ENCODE measurements at places on chromosomes 5 and 9.

GRCh38 chr9:97747201-97747965 lies 50.2 kb upstream of the XPA start:
- DNase-seq: no peak

GRCh38 chr9:126756876-126757415 lies 47.9 kb upstream of the ZBTB43 start:
- no peak for DNase-seq

DNA sequence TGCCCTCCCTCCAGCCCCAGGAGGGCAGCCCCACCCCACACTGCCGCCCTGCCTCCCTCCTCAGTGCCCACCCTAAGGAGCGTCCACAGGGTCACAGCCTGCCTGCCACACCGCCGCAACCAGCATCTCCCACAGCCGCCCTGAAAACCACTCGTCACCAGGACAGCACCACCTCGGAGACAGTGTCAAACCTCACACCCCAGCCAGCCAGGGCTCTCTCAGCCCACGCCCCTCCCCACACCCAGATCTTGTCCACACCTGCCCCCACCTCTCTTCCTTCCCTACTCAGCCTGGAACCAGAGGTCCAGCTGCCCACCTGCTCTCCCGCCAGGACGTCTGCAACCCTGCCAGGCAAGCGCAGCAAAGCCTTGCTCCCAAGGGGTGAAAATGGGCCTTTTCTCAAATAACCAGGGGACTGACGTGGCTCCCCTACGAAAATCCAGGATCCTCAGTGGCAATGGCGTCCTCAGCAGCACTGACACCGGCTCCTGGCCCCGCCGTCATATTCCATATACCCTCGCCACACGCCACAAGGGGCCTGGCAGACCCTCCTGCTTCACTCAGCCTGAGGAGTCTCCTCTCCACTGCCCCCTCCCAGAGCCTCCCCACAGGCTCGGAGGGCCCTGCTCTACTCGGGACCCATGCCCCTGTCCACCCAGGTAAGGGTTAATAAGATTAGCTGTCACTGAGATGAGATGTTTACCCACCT lies 71.0 kb upstream of the ADAMTS2 start:
- no peak for DNase-seq

- DNase-seq: no peak
Measured at GRCh38 chr5:132444841-132445639, 45.5 kb downstream of the IRF1 start.

DNA sequence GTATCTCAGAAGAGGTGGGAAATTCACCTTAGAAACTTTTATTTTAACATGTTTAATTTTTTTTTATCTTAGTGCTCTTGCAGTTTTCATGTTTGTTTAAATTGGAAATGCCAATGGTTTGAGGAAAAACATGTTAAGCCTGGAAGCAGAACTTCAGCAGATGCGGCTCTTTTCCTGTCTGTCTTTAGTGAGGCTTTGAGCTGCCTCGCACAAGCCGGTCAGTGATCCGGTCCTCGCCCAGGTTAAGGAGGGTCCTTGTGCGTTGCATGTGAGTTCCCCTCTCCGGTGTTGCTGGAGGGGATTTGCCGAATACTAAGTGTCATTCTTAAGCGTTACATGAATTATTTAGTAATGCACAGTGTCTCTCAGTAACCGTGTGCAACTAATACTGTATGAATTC lies 9.4 kb upstream of the PLEKHG4B start:
- DNase-seq: no peak

- DNase-seq: no peak
Measured at GRCh38 chr9:34185778-34186551, 7.1 kb downstream of the UBAP1 start.

DNA sequence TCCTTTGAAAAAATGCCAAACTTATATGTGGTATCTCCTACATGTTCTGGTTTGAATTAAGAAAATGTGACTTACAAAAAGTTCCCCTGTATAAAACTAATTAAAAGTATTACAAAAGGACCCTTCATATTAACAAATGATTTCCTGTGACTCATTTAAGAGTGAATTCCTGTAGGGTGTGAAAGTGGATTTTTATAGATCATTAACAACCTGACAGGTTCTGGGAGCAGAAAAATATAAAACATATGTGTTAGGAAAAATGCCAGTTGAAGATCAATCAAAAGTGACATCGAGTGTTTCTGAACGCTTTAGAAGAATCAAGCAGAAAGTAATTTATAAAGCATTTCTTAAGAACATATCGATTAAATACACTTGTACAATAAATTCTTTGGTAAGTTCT lies 35.5 kb downstream of the CAMK4 start:
- DNase-seq: no peak

DNA sequence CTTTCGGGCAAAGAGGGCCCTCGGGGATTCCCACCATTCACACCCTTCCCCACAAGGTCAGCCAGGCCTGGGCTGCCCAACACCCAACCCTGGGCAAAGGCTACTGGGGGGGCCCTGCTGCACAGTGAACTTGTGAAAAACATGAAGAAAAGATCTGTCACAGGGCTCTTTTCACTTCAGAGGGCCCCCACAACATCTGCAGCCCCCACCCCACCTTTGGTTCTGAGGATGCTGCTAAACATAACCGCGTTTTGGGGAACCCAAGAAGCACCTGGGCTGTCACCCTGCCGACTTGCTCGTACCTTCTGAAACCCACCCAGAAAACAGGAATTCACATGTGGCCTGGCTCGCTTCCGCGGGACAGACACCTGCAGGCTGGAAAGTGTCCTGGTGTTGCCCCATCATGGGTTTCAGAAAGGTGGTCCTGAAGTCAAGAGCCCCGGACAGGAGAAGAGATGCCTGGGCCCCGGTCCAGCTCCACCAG lies 29.3 kb downstream of the B4GALT1 start:
- DNase-seq: no peak

GRCh38 chr9:22217254-22217653 lies 208.1 kb upstream of the CDKN2B start:
- no peak for DNase-seq

- DNase-seq: no peak
Measured at GRCh38 chr5:107063511-107063910, 607.2 kb downstream of the EFNA5 start.

- DNase-seq: no peak
Measured at GRCh38 chr9:95773053-95773418, 102.5 kb upstream of the ERCC6L2 start.

- no peak for DNase-seq
Measured at GRCh38 chr9:90808398-90808797, 6.8 kb downstream of the SYK start.

DNA sequence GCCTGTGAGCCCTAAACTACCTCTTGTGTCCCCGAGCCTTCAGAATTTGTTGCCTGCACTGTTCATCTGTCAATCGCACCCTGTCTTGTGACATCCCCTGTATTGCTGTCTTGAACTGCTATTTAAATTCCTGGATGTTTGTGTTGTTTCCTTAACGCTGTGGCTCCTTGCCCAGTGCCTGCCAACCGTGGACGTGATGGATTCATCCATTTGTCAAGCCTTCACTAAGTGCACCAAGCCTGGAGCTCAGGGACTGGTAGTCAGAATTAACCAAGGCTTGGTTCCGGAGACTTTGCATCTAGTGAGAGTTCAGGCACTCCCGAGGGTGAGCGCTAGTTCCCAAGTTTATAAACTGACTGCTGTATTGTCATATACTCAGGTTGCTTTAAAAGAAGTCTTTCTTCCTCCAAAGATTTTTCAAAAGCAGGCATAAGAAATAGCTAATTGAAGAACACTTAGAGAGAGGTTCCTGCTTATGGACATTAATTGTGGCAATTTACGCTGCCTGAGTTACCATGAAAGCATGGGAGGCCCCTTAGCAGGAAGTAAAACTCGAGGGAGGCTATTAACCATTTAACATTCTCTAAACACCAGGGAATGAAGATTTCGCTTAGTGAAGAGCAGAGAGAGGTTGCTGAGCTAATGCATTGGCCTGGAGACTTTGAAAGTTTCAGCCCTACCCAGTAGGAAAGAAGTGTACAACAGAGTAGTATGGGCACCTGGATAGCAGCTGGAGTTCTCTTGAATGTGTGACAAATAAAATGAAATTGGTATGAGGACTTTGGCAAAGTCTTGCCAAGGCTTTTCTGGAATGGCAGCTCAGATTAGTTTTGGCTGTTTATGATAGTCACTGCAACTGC lies 29.0 kb downstream of the RGS3 start:
- peak; percentile 17 for DNase-seq

DNA sequence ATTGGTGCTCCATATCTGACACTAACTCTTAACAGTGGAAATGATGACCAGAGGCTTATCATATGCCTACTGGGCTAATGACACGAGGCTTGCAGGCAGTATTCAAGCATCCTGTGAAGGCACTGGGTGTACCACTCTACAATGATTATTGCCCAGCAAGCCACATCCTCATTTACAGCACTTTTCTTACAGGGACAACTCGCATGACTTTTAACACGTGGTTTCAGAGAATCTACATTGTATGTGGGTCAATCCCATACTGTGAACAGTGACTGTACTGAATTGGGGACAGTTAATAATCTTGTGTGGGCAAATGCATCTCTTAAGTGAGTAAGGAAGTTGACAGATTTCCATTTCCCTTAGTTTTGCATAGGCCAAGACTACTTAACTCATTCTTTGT lies 260.0 kb downstream of the TRPM3 start:
- DNase-seq: no peak

- DNase-seq: no peak
Measured at GRCh38 chr5:159545156-159545555, 214.9 kb upstream of the IL12B start.

- DNase-seq: no peak
Measured at GRCh38 chr9:110130791-110131416, 77.1 kb downstream of the C9orf152 start.

GRCh38 chr9:86626802-86627201 lies 272.6 kb upstream of the TUT7 start:
- DNase-seq: no peak

- DNase-seq: no peak
Measured at GRCh38 chr5:127758766-127759283, 55.6 kb downstream of the CCDC192 start.

- no peak for DNase-seq
Measured at GRCh38 chr9:35114840-35115628, 628 bp downstream of the ATOSB start.

DNA sequence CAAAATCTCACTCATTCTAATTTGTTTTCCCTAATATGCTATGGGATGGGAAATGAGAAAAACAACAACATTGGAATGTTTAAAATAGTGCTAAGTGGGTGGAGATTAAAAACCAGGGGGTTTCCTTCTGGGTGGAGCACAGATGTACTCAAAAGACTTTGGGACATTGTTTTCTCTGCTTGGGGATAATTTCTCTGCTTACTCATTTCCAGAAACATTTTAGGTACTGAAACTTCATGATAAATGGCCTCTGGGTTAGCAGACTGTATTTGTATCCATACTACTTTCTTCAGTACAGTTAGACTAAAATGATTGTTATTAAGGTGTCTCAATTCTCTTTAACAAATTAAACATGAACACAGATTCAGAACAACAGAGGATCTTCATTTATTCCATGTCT lies 17.4 kb downstream of the ELOVL7 start:
- no peak for DNase-seq

GRCh38 chr5:58317808-58318207 lies 142.1 kb downstream of the PLK2 start:
- no peak for DNase-seq

Data from right kidney (tissue), 9 donors.